ENCODE measurements at places on chromosomes 6 and 20.

DNA sequence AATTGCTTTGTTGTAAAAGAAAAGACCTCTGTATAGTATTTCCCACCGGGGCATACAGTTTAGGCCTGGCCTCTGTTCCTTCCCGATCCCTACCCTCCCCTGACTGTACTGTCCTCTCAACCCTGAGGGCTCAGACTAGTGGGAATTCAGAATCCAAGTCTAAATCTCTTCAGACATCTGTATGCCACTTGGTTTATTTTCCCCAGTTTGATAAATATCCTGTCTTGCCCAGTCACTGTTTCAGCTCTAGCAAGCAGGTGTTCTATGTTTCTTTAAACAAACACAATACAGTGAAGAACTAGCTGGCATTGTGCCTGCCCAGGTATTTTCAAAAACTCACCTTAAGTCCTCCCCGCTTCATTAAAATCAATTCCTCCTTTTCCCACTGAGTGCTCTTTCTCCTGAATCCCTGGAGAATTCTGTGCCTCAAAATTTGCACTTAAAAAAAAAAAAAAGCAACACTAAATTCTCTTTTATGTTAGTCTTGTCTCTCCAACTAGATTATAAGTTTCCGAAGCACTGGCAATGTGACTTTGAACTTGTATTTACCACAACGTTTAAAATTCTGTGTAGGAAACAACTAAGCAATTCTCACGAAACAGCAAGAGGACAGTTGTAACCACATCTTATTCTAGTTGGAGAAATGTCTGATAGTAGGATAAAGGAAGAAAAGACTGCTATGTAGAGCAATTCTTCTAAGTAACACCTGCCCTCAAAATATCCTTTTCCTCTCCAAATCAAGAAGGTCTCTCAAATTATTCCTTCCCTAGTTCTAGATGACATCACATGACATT is 112.0 kb upstream of the CARMIL1 start:
- DNase-seq: peak; percentile 73

- DNase-seq: no peak
Observed at GRCh38 chr20:59481067-59481466, 123.3 kb upstream of the PHACTR3 start.

DNA sequence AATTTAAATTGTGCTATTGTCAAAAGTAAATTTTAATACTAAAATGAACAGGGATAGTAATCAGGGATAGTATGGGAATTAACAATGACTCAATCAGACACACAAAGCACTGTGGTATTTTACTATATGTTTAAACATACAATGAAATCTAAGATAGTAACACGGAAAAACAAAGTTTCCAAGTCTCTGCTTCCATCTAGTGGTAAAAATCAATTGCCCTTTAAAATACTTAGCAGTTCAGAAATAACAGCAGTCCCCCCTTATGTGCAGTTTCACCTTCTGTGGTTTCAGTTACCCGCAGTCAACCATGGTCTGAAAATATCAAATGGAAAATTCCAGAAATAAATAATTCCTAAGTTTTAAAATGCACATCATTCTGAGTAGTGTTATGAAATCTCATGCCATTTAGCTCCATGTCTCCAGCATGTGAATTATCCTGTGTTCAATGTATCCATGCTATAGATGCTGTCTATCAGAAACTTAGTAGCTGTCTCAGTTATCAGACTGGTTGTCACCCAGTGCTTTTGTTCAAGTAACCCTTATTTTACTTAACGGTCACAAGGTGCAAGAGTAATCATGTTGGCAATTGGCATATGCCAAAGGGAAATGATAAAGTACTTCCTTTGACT is 58.5 kb downstream of the AHI1 start:
- DNase-seq: peak; percentile 11

- DNase-seq: no peak
Observed at GRCh38 chr6:27834879-27835549, 77.2 kb downstream of the OR2B2 start.
